Activated effector memory CD4-positive, alpha-beta T cell treated with anti-CD3 and anti-CD28 coated beads, Interleukin-2, amount 50 U/mL, for 16 hours (primary cell): ENCODE measurements at places on chromosomes 3 and 15.

DNA sequence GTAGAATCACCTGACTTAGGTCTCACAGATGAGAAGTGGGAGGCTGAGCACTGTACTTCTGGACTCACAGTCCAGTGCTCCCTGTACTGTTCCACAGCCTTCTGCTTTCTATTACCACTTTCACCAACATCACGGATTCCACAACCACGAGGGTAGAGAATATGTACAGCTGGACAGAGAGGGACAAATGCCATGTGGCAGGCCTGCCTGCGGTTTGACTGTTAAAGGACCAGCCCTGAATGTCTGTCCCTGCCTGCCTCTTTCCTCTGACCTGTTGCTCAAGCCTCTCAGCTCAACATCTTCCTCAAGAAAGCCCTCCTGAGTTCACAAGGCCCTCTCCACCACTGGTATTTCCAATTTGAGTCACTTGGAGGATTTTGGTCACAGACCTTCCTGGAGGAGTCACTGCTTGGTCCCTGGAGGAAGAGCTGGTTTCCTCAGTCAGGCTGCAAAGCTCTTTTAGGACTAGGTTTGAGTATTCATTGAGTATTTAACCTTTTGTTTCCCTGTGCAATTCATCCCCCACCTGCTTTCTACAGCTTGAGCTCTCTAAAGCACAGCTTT is 49.1 kb downstream of the RAB11A start:
- peak; percentile 54 for DNase-seq

GRCh38 chr3:158185711-158186110 is 75.8 kb downstream of the RSRC1 start:
- no peak for DNase-seq

- DNase-seq: no peak
Observed at GRCh38 chr15:96322536-96323318, 7.8 kb upstream of the NR2F2 start.

DNA sequence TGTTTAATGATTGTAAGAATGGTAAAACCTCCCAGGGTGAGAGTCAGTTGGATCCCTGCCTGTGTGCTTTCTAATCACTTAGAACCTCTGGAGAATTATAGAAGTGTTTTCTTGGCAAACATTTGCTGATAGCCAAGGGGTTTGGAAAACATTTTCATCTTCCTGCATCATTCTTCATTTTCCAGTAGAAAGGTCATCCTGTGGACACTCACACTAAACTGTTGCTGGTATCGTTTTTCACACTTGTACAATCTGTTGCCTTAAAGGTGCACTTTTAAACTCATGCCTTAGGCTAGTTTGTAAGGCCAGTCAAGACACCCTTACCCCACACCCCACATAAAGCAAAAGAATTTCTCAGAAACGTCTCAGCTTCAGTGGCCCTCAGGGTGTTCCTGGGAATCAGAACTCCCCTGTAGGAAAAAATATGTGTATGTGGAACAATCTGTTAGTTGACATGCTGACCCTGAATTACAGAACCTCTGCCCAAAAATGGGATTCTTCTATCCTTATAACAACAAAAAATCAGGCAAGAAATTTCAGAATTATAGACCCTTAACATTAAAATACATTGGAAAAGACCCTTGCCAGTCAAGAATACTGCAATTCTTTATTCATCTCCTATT is 5.8 kb upstream of the PLD1 start:
- no peak for DNase-seq

- DNase-seq: no peak
Observed at GRCh38 chr3:148923592-148923991, 58.5 kb downstream of the CPA3 start.

DNA sequence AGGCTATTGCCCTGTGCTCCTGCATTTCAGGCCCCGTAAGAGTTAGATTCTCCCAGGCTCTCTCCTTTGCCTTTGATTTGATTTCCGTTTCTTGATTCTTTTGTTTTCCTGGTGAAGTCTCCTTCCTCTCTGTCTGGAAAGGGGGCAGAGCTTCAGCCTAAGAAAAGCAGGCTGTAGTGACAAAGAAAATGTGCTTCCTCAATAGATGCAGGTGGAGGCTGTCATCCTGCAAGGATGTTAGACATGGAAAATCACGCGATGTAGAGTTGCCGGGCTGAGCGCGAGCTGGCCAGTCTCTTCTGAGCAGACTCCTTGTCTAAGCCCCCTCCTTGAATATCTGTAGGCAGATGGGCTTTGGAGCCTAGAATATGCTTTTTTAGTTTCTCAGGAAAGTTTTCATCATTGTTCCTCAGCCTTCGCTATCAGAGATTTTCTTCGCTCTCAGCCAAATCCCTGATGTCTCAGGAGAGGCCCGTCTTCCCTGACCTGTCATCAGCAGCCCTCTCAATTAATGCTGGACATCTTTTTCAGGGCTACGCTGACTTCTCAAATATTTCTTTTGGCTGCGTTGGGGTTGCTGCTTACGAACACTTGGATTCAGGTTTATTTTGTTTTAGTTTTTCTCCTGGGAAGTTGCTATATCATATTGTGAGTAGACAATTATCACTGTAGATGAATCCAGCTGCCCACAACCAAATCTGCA is 163.6 kb downstream of the ITPR1 start:
- DNase-seq: no peak

DNA sequence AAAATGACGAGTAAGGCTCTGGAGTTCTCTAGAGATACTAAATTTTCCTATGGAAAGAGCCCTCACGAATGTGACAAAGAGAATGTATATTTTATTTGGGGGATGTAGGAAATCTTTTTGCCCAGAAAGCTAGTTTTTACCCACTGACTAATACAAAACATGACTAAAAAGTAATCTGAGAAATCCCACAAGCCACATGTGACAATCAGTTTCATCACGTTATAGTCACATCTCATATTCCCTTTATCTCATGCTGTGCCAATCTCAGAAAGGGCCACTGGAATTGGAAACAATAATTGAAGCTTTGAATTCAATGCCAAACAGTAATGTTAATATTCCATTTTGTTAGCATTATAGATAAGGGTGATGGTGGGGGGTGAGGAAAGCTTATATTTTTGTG is 509.0 kb upstream of the GOLIM4 start:
- no peak for DNase-seq

GRCh38 chr3:38603731-38604131 is 45.8 kb downstream of the SCN5A start:
- DNase-seq: peak; percentile 59

- DNase-seq: no peak
Observed at GRCh38 chr3:149600634-149601033, 57.2 kb downstream of the WWTR1 start.

DNA sequence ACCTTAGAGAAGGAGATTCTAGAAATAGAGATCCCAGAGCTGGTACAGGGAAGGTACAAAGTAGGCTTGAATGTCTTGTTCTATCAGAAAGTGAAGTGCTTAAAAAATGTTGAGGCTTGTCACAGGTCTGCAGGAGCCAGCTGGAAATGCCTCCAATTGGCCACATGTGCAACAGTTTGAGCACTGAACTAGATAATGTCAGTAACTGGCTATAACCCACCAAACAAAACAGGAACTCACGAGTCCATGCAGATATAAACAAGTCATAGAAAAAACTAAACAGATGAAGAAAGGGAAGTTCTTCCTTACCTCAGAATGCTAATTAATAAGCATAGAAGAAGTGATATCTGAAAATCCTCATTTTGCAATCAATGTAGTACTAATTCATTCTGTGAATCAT is 11.9 kb upstream of the TF start:
- no peak for DNase-seq

DNA sequence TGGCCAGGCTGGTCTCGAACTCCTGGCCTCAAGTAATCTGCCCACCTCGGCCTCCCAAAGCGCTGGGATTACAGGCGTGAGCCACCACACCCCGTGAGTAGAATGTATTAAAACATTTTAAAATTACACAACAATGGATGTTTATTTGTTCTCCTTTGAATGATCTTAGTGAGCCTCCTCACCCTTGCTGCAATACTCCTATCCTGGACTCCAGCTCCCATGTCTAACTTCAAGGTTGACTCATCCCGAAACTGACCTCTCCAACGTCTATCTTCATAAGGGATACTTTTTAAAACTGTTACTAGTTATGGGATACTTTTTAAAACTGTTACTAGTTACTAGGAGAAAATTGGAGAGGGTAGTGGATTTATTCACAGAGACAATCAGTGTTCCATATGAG is 17.8 kb upstream of the RHCG start:
- no peak for DNase-seq

- DNase-seq: no peak
Observed at GRCh38 chr3:16543242-16543864, 29.9 kb upstream of the RFTN1 start.

- DNase-seq: no peak
Observed at GRCh38 chr3:148974726-148975125, 16.6 kb upstream of the GYG1 start.

- no peak for DNase-seq
Observed at GRCh38 chr15:82648257-82649103, 1.3 kb upstream of the CPEB1 start.

DNA sequence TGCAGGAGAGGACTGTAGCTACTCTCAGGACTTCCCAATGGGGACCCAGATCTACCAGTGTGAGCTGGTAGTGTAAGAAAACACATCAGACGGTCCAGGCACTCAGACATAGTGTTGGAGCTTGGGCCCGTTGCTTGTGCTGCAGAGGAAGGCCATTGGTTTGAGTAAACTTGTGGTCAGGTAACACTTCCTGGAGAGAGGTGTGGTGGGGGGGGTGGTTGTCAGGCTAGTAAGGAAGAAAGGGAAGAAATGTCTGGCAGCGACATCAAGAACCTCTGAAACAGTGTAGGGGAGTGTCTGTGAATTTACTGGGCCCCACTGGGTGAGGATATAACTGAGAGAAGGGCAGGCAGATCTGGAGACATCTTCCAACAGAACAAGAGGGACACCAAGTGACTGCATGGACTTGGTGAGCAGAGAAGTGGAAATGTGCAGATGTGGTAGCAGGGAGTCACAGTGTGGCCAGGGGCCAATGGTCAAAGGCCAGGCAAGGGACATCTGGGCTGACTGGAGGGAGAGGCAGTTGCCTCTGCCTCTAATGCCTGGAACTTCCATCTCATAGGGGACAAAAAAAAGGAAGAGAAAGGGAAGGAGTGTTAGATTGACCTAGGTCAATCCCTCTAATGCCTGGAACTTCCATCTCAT is 63.7 kb upstream of the MRPS22 start:
- DNase-seq: no peak
